ENCODE measurements at places on chromosomes 12 and 14.
A peak's percentile ranks its signal among the peaks of the same experiment; 100 is the strongest.

DNA sequence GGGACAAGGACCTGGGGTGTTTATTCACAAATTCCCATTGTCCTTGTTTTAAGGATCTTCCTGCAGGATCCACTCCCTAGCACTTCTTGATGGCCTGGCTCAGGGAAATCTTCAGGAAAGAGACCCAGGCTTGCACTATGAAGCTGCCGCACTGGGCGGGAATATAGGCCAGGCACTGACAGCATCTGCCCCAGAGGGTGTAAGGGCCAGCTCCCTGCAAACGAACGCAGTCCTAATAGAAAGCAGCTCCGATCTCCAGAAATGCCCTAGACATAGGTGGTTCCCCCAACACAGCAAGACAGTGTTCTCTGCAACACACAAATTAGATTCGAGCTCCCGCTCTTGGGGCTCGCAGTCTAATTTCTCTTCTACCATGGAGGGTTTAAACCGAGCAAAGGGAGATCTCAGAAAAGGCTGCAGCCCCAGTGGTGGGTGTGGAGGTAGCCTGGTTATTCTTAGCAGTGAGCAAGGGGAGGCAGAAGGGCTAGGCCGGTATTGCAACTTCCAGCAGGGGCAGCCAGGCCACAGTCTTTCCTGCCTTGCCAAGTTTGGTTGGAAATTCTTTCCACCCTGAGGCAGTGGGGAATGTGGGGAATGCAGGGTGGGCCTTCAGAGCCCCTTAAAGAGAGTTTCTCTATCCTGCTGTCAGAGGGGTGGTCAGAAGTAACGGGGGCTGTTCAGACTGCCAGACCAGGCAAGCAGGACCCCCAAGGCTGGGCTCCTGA, 16.1 kb upstream of the WSCD2 start:
- no peak for DNase-seq

- no peak for DNase-seq
These were observed 1756.8 kb upstream of the SEL1L start for GRCh38 chr14:83290447-83290846.

GRCh38 chr12:117231750-117232149, 41.5 kb upstream of the FBXO21 start:
- no peak for DNase-seq

GRCh38 chr12:131682510-131682895, 28.4 kb upstream of the SFSWAP start:
- no peak for DNase-seq

DNA sequence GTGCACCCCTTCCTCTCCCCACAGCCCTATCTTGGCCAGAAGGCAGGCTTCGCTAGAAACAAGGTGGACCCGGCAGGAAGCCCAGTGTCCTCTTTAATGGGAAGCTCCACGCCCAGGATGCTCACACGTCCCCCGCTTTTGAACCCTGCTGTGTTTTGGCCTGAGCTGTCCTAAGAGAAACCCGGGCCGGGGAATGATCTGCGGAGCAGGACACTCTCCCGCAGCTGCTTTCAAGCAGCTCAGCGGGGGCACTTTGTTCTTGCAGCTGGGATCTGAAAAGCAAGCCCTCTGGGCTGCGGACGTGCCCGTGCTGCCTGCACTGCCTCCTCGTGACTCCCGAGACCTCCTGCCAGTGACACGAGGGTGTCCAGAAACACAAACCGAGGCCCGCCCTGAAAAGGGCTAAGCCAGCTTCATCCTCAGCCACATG, 30.0 kb downstream of the SCARB1 start:
- no peak for DNase-seq

GRCh38 chr14:69637503-69638031, 26.2 kb downstream of the SUSD6 start:
- no peak for DNase-seq

- DNase-seq = no peak
These were observed 53.0 kb downstream of the PEX5 start for GRCh38 chr12:7242176-7243101.

GRCh38 chr14:21097636-21098075, 799 bp downstream of the ZNF219 start:
- no peak for DNase-seq

DNA sequence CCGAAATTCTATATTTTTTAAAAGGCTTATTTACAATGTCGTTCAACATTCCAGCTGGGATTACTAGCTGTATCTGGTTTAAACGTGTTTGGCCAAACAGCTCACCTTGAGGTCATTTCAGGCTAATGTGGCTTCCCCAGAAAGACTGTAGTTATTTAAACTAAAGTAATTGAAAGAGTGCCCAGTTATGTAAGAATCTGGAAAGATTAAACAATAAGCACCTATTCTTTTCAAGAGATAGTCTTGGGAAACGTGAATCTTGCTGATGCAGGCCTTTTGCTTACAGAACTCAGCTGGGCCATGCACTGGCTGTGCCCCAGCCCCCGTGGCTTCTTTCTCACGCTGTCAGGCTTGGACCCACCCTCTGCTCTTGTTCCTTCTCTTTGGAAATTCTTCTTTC, 24.4 kb downstream of the GLRX5 start:
- DNase-seq = no peak

GRCh38 chr14:91021115-91021514, 39.3 kb downstream of the RPS6KA5 start:
- DNase-seq = no peak

DNA sequence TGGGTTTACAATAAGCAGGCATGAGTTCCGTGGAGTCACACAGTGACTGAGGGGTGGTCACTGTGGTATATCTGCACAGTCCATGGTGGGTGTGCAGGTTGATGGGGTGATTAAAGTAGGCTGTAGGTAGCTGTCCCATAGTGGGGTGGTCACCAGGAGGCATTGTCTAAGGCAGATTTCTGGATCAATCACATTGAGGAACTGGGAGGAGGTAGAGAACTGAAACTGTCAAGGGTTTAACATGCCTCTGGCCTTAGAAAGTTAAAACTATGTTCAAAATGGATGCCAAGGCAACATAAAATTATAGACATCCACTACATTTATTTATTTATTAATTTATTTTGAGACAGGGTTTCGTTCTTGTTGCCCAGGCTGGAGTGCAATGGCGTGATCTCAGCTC, 8.3 kb downstream of the ADCK1 start:
- DNase-seq = no peak

DNA sequence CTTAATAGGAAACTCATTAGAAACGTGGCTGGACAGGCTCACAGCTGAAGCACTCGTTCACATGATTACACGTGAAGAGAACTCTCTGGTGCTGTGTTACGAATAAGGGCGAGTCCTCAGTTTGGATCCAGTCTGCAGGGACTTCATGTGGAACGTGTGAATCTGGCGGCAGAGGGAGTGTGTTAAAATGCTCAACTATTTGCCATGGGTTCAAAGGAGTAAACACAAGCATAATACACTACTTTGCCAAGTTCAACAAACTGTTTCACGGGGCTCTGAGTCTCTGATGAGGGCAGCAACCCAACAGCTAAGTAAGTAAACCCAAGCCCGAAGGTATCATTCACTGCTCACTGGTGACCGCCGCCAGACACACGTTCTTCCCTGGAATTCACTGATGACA, 42.4 kb downstream of the NUAK1 start:
- DNase-seq = no peak

GRCh38 chr12:106903241-106903945, 52.3 kb upstream of the TMEM263 start:
- peak; percentile 68 for DNase-seq

- no peak for DNase-seq
These were observed 4.1 kb upstream of the FIGNL2 start for GRCh38 chr12:51852404-51853137.

- no peak for DNase-seq
These were observed 43.4 kb upstream of the ST8SIA1 start for GRCh38 chr12:22377731-22378496.

- no peak for DNase-seq
These were observed 78.5 kb upstream of the ZFP36L1 start for GRCh38 chr14:68871392-68871791.

GRCh38 chr12:57087010-57087690, 1.8 kb upstream of the NAB2 start:
- DNase-seq = peak; percentile 93

- DNase-seq = peak; percentile 48
These were observed 596 bp downstream of the DLST start for GRCh38 chr14:74882103-74882920.

GRCh38 chr12:26406813-26407212, 211.4 kb downstream of the SSPN start:
- DNase-seq = no peak

GRCh38 chr12:65615118-65615517, 209.2 kb upstream of the HMGA2 start:
- DNase-seq = peak; percentile 87

DNA sequence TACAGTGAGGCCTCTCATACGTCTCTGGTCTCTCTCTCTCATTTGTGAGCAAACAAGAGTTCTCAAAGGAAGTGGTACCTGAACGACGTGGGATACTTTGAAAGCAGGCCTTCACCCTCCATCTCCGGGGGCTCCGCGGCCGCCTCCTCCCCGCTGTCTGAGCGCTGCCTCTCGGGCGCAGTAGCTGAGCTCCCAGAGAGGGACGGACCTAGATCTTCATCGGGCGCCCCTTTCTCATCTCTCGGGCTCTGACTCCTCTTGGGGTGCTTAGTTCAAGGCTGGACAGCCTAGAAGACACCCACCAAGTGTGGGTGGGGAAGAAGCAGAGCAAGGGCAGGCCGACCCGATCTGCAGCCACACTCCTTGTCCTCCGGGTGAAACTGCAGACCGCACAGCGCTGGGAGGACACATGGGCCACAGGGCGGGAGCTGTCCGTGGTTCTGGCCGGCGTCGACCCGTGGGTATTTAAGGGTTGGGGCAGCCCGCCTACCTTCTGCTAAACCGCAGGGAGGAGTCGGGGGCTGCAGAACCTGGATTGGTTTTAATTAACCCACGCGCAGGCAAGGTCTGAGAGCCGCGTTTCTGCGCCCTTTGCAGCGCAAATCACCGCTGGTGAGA, 92.7 kb downstream of the PAH start:
- DNase-seq = peak; percentile 34

DNA sequence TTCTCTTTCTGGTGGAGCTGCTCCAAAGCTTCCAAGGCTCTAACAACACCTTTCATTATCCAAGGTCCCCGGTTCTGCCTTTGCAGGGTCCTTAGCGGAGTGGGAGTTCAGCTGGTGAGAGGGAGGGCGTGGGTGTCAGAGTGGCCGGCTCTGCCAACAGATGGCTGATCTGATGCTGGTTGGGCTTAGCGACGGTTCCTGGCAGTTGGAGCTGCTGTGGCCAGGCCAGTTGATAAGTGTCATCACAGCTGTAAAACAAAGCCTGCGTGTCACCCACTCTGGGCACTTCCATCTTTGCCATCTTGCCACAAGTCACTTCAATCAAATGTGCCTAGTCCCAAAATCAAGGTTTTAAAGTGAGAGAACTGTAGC, 36.3 kb downstream of the RIN3 start:
- no peak for DNase-seq

DNA sequence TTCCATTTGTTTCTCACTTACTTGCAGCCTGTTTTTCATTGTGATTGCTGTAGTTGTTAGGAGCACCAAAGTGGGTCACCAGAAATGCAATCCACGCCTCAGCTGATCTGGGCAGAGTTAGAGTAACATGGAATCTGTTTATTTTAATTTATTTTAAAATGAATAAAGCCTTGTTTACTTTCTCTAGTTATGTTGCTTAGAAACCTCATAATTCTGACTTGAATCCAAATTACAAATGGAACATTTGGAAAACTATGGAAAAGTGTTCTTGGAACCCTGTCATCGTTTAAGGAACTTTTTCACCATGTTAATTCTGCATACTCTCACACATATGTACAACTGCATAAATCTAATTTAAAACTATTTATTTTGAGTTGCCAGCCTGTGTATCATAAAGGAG, 92.2 kb upstream of the DAAM1 start:
- DNase-seq = no peak

GRCh38 chr12:119179335-119180021, 747 bp downstream of the HSPB8 start:
- peak; percentile 76 for DNase-seq

GRCh38 chr12:50387487-50387886, 8.9 kb downstream of the FAM186A start:
- no peak for DNase-seq
